ENCODE measurements at places on chromosomes 2 and 18.

GRCh38 chr2:197675711-197676188, 363 bp upstream of the RFTN2 start:
- peak overlapping the region; percentile 56 for H3K4me3 ChIP-seq
- H3K27ac ChIP-seq, result no peak overlapping the region
- H3K36me3 ChIP-seq, result no peaks in the 10 kb centered on the region
- no peaks in the 10 kb centered on the region for H3K27me3 ChIP-seq
- DNase-seq, result no peak

DNA sequence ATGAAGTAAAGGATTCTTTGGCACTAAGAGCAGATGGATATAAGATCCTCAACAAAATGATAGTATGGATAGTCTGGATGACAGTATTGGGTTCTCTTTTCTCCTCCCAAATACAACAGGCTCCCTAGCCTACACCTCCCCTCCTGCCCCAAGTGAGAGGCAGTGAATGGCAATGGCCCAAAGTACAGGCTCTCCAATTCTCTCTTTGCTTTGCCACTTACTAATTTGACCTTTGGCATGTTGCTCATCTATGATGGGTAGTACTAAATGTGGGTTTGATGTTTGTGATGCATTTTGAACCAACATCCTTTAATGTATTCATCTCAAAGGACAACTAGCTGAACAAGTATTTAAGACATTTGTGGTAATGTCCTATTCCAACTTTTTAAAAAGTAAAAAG, 65.9 kb downstream of the EIF5B start:
- peaks cover 71% of the 10 kb centered on the region for H3K36me3 ChIP-seq
- no peak for DNase-seq
- no peak overlapping the region for H3K4me3 ChIP-seq
- H3K27me3 ChIP-seq, result no peaks in the 10 kb centered on the region
- no peaks in the 10 kb centered on the region for H3K4me1 ChIP-seq

GRCh38 chr2:188503975-188504374, 212.3 kb downstream of the GULP1 start:
- H3K4me1 ChIP-seq, result no peaks in the 10 kb centered on the region
- no peak for DNase-seq
- no peaks in the 10 kb centered on the region for H3K36me3 ChIP-seq
- no peaks in the 10 kb centered on the region for H3K27me3 ChIP-seq

DNA sequence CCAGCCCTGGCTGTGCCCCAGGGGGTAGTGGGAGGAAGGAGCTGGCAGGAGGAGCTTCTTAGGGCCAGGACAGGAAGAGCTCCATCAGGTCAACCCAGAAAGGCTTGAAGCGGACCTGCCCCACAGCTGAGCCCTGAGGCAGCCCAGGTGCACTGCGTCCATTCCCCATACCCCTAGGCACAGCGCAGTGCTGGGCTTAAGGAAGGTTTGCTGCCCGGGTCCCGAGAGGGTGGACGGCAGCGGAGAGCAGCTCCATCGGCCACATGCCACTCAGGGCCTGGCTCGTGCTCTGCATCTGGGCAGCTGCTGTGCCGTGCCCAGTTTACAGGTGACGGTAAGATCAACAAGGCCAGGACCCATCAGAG, 26.4 kb downstream of the DNMT3A start:
- H3K36me3 ChIP-seq, result no peaks in the 10 kb centered on the region
- no peaks in the 10 kb centered on the region for H3K27me3 ChIP-seq
- H3K4me1 ChIP-seq, result peaks cover 43% of the 10 kb centered on the region
- H3K4me3 ChIP-seq, result no peak overlapping the region
- H3K27ac ChIP-seq, result no peak overlapping the region

DNA sequence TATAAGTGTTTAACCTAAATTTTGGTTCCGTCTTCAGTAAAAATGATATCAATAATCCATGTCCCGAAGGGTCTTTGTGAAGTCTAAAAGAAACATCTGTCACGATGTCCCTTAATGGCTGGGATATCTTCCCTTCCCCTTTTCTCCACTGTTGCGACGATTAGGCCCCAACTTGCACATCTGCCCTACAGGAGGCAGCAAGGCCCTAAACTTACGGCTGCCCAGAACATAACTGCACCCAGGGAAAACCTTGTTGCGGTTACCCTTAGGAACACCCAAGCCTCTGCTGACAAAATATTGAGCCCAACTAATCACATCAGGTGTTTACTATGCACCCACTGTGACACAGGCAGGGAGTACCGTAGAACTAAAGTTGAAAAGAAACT, 1.3 kb upstream of the SMAD2 start:
- H3K4me3 ChIP-seq, result peak overlapping the region; percentile 96
- no peak for DNase-seq
- no peaks in the 10 kb centered on the region for H3K36me3 ChIP-seq
- peak overlapping the region; percentile 96 for H3K27ac ChIP-seq
- no peaks in the 10 kb centered on the region for H3K27me3 ChIP-seq
- peaks cover 17% of the 10 kb centered on the region for H3K4me1 ChIP-seq
